ENCODE measurements at places on chromosomes 12 and 14. TPM values are rescaled to one million over a fixed set of nuclear protein-coding genes. Genes with fewer than 3 reads are reported as not detected.

Gene KCNC2
- total RNA-seq, result 0.16 TPM

Gene TCL1B
- not detected for total RNA-seq

Gene SLC17A8
- total RNA-seq, result 3.3 TPM

Gene PPM1H
- 8.1 TPM for total RNA-seq

Gene PPP4R4
- not detected for total RNA-seq

DNA sequence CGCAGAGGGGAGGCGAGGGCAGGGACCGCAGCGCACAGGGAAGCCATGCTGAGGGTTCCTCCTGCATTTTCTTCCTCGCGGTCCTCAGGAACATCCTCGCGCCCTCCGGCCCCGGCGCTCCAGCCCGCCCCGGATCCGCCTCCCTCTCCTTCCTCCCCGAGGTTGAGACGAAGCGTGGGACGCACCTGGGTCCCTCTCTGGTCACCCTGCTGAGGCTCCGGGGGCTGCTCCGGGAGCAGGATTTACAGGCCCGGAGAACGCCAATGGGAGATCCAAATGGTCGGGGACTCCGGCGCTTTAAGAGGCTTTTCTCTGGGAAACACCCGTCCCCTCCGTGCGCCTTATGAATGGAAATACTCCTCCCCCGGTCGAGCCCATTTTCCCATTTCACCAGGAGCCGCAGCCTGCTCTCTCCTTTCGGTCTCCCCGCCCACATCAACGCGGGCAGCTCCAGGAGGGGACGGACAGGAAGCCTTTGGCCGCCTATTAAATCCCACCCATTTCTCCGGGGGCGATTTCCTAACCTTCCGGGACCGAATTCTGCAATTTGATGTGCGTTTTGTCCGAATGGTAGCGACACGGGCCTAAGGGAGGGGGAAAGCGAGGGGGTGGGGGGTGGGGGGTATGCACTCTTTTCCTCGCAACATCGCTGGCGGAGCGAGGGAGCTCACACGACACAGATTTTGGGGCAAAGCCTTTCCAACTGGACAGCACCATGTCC lies at the start of gene UNC79:
TSS of gene UNC79 (plus strand) at position 625 of the 721 bp plus-strand sequence. CDS start at position 716, 91 bp downstream.
- no peak within 1 kb of the TSS for H3K27ac ChIP-seq
- H3K4me1 ChIP-seq, result no peaks in the 10 kb centered on the region
- peaks cover 11% of the 10 kb centered on the region for H3K27me3 ChIP-seq
- H3K36me3 ChIP-seq, result no peaks in the 10 kb centered on the region

DNA sequence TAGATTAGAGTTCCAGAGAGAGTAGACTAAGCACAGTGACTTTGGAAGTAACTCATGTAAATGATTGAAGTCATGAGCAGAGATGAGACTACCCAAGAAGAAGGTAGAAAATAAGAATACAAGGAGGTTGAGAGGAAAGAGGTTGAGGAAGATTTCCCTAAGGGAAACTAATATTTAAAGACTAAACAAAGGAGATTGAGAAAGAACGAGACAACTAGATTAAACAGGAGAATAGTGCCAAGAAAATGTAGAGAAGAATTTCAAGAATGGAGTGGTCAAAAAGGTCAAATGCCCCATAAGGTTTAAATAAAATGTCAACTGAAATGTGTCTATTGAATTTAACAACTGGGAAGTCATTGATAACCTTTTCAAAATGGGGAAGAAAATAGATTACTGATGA lies 59.0 kb downstream of the RPS29 start:
- no peaks in the 10 kb centered on the region for H3K4me1 ChIP-seq
- H3K4me3 ChIP-seq, result no peak overlapping the region
- no peak overlapping the region for H3K27ac ChIP-seq
- H3K36me3 ChIP-seq, result no peaks in the 10 kb centered on the region
- no peak for DNase-seq
- H3K27me3 ChIP-seq, result no peaks in the 10 kb centered on the region

DNA sequence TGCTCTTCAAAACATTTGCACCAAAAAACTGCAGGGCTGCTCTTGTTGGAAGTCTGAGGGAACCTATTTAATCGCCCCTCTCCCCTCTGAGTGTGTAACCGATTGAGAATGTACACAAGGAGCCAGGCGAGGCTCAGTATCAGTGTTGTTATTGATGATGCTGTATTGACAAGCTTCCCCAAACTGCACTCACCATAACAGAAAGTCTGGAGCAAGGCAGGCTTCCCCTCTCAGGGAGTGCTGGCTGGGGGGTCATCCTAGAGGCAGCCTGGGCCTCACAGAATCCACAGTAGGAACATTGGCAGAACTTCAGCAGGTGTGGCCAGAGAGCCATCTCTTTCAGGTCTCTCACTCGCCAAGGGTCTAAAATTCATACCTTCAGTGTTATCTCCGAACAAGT lies 58.1 kb upstream of the TUNAR start:
- H3K36me3 ChIP-seq, result no peaks in the 10 kb centered on the region
- DNase-seq, result no peak
- H3K4me1 ChIP-seq, result no peaks in the 10 kb centered on the region
- H3K27ac ChIP-seq, result no peak overlapping the region
- no peak overlapping the region for H3K4me3 ChIP-seq

DNA sequence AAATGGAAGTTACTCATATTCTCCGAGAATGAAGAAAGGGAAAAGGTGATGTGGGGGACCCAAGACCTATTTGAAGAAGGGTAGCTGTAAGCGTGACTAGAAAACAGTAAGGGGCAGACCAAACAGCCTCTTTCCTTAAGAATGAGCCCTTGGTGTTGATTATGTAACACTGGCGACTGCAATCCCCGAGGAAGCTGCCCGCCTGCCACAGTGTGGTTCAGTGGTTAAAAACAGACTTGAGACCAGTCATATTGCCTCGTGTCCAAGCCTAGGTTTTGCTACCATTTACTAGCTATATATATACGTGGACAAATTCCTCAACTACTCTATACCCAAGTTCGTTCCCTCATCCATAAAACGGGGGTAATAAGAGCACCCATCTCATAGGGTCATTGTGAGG lies 49.1 kb downstream of the SSPN start:
- no peaks in the 10 kb centered on the region for H3K36me3 ChIP-seq
- no peaks in the 10 kb centered on the region for H3K4me1 ChIP-seq
- no peak overlapping the region for H3K4me3 ChIP-seq
- H3K27me3 ChIP-seq, result no peaks in the 10 kb centered on the region

GRCh38 chr12:62191491-62192179 lies 68.6 kb upstream of the USP15 start:
- no peak for DNase-seq
- H3K27ac ChIP-seq, result no peak overlapping the region
- H3K36me3 ChIP-seq, result no peaks in the 10 kb centered on the region
- H3K4me3 ChIP-seq, result peak overlapping the region; percentile 29

DNA sequence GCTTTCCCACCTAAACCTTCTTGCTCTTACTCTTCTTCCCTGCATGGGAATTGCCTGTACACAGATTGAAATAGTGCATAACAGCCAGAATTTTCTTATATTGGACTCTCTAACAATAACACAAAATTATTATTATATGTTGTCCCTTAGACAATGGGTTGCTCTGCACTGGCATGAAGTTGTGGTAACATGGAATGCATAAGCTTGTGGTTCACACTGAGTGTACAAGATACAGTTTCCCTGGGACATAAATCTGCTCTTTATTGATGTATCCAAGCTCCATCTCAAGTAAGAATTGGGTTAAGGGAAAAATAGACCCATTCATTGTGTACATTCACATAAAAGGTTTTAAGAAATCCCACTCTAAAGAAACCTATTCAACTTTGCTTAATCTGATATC lies 114.4 kb upstream of the NTF3 start:
- DNase-seq, result no peak
- H3K27ac ChIP-seq, result no peak overlapping the region
- H3K4me3 ChIP-seq, result no peak overlapping the region
- no peaks in the 10 kb centered on the region for H3K4me1 ChIP-seq
- no peaks in the 10 kb centered on the region for H3K27me3 ChIP-seq

DNA sequence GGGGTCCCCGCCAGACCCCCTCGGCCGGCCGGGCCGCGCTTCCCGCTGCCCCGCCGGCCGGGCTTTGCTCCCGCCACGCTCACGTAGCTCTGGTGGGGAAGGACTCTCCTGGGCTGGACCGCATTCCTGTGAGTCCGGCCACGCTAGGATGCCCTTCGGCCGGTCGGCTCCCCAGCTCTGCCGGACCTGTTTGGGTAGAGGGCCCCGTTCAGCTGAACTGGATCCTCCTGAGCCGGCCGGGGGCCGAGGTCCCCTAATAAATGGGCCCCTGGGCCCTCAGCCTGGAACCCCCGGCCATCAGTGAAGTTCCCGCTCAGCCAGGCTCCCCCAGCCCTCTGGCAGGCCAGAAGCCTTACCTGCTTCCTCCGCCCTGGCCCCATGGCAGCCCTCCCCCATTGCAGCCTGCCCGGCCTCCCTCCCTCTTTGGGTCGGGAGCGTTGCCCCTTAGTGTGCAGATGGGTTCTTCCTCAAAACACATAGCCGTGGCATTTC lies 593 bp downstream of the UNC119B start:
- H3K4me3 ChIP-seq, result peak overlapping the region; percentile 93
- peaks cover 12% of the 10 kb centered on the region for H3K4me1 ChIP-seq
- H3K36me3 ChIP-seq, result no peaks in the 10 kb centered on the region
- peak; percentile 51 for DNase-seq
